ENCODE measurements at places on chromosomes 3 and 15.

DNA sequence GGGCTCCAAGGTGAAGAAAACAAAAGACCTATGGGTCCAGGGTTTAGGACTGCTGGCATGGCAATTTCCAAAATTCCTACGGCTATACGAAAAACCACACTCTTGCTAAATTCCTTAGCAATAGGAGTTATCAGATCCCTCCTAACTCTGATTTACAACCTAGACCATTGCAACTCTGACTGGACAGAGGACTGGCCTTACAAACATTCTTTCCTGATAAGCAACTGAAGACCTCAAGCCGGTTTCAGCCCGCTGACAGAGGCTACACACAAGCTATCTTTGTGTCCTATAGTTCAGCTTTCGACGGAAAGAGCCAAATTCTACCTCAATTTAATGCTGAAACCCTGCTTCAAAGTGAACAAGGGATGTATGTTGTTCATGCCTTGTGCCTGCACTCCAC is 38.3 kb upstream of the AGBL1 start:
- no peak for DNase-seq

DNA sequence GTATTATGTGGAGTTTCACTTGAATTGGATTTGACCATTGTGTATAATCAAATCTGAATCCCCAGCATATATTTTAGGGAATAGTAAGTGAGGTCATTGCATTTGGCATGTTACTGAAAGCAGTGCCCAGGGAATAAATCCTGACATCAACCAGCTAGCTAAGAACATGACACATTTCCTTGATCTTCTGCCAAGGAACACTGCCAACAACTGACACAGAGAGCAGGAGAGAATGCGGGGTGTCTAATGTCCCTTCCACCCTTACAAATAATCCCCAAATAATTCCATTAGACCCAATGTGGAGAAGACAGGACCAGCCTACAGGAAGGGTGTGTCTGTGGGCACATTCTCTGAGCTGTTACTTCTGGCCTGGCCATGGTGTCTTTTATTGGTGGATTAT is 30.6 kb upstream of the UBE3A start:
- DNase-seq, result no peak

DNA sequence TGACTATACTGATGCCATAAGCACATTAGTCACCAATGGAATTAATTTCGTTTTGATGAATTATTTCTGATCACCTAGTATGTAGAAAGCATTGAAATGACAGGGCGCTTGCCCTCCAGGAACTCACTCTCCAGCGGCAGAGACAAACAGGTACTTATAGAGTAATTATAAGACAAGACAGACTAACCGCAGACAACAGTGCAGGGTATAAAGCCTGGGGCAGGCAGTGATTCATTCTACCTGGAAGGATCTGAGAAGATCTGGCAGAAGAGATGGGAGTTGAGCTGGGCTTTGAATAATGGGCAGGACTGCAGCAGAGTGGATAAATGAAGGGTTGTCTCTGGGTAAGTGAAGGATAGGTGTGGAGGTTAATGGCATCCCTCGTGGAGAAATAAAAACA is 331.8 kb downstream of the FGF12 start:
- no peak for DNase-seq

DNA sequence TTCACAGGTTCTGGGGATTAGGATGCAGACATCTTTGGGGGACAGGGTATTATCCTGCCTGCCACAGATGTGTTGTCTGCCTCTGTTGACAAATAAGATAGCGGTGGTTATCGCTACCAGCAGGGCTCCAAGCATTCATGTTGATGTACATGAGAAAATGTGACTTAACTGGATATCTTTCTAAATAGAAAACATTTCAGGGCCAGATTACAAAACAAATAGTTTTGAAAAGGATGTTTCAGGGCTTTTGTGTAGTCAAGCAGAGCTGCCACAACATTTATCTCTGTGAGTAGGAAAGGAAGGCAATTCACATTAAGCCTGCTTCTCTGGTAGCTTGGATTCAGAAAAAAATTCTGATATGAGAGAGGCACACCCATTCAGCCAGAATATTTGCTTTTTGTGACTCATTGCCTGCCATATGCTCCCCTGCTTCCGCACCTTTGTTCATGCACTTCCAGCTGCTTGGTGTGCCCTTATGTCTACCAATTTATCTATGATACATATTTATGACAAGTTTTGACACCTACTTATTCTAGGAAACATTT is 22.8 kb downstream of the PLS1 start:
- no peak for DNase-seq

GRCh38 chr3:185851046-185851445 is 26.2 kb upstream of the IGF2BP2 start:
- no peak for DNase-seq

DNA sequence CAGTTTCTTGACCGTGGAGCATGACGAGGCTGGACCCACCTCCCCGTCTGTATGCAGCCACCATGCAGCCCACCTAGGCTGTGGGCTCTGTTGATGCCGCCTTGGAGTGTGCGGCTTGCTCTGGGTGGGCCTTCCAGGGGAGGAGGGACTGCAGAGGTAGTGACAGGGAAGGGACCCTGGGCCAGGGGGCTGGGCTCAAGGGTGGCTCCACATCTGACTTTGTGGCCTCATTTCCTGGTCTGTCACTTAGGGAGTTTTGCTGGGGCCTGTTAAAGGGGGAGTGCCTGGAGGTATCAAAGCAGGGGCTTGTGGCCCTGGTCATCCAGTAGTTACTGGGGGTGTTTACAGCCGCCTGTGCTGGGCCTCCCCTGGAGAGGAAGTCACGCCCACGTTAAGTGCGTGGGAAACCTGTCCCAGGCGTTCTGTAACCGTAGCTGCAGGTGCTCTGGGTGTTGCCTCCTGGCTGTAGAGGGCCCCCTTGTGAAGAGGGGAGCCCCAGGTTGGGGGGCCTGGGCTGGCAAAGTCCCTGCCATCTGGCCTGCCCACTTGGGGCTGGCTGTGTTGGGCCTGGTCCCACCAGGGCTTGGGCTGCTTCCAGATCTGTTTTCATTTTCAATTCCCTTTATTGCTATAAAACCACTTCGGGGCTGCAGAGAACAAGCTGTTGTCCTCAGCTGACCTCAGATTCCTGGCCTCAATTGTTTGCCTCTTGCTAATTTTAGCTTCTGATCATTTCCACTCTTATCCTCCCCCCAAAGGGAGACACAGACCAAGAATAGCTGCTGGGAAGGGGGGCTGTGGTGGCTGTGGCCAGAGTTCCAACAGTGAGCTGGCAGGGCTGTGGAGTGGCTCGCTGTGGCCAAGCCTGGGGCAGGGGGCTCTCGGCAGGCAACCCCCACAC is 26.5 kb downstream of the KLF13 start:
- DNase-seq, result no peak

- no peak for DNase-seq
Measured at GRCh38 chr3:190224863-190225692, 97.2 kb downstream of the CLDN1 start.

Measured in activated CD4-positive, CD25-positive, alpha-beta regulatory T cell treated with anti-CD3 and anti-CD28 coated beads, Interleukin-2, amount 50 U/mL, for 16 hours (primary cell).